ENCODE measurements at places on chromosomes 2 and 18.

- DNase-seq = peak; percentile 8
Measured at GRCh38 chr2:42046819-42047487, 868 bp upstream of the PKDCC start.

- no peak for DNase-seq
Measured at GRCh38 chr18:60506682-60507081, 134.1 kb upstream of the MC4R start.

- no peak for DNase-seq
Measured at GRCh38 chr18:80105369-80106167, 3.5 kb upstream of the ADNP2 start.

DNA sequence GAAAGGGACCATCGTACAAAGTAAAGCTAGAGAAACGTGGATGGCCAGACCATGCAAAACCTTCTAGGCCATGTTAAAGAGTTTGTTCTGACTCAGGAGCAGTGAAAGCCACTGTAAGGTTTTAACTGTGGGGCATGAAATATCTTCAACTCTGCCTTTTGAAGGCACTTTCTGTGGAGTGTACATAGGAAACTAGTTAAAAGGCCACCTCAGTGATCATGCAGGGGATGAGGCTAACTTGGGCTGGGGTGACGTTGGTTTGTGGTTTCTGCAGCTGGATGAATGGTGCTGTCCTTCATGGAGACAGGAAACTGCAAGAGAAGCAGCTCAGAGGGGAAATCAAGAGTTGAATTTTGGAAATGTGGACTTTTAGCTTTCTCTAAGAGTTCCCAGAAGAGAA lies 190.7 kb downstream of the CDCA7 start:
- DNase-seq = no peak

DNA sequence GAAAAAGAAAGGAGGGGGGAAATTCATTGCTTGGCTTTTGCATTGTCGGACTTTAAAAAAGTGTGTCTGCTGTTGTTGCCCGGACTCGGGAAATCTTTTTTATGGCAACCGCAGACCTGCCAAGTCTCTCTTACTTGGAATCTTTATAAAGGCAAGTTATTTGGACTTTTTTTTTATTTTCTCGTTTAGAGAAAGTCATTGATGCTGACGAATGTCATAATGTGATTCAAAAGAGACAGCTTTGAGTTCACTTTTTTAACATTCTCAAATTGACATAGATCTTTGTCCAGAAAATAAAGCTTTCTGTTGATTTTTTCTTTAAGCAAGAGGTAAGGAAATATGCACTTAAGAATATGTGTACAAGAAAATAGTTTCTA lies 651 bp upstream of the ZNF521 start:
- no peak for DNase-seq

- peak; percentile 8 for DNase-seq
Measured at GRCh38 chr2:9002637-9003365, 683 bp downstream of the MBOAT2 start.

- DNase-seq = no peak
Measured at GRCh38 chr2:3112553-3112952, 265.1 kb downstream of the EIPR1 start.

DNA sequence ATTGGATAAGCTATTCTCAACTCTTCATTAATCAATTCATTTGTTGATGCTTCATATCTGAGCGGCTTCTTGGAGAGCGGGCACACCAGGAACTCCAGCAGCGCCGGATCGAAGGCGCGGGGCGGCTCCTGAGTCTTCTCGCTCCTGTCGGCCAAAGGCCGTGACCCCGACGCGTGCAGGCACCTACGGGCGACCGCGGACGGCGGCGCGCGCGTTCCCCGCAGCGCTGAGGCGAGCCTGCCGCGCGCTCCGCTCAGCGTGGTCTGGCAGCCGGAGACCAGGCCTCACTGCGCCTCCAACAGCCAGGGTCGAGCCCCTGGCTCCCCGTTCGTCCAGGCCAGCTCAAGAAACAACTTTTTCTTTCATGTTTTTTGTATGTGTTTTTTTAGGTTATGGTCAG lies 97.5 kb downstream of the ICA1L start:
- DNase-seq = no peak

DNA sequence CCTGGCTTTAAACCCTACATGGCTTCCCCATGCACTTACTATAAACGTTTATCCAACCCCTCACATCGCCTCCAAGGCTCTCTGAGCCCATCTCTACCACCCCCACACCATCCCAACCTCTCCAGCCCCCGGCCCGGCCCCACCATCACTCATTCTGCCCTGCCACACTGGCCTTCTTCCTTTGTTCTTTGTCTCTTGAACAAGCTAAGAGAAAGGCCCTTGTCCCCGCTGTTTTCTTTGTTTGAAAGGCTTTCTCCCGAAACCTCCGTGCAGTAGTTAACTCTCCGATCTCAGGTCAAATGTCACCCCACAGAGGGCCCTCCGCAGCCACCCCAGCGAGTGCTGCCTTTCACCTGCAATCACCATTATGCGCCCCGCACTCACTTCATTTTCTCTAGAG lies 100.4 kb downstream of the AFF3 start:
- no peak for DNase-seq

DNA sequence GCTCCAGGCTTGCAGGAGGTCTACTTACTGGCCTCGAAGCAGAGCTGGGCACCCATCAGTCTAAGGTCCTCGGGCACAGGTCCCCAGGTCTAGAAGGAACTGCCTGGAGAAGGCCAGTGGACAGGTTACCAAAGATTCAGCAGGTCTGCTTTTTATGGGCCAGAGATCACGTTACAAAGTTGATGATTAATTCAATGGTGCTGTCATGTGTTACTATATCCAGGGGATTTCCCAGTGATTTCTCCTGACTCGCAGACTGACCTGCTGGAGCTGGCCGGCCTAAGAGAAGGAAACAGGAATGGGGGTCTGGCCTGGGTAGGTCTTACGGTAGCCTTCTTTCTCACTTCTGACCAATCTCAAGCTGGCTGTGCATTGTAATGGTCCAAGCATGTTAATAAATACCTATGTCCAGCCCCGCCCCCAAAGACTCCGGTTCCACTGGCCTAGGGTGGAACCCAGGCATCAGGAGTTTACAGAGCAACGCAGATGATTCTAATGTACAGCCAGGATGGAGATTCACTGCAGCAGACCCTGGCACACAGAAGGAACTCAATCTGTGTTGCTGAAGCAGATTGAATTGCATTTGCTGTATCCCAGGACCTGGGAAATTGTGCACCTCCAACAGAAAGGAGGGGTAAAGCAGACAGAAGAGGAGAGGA lies at the start of gene NEURL3:
TSS of gene NEURL3 (minus strand) at position 127 of the 659 bp plus-strand sequence. CDS start at position 56, 71 bp downstream.
- DNase-seq = no peak

- no peak for DNase-seq
Measured at GRCh38 chr2:199764273-199764800, 86.7 kb downstream of the FTCDNL1 start.

GRCh38 chr18:32093523-32093922 lies 1.8 kb downstream of the RNF138 start:
- no peak for DNase-seq

DNA sequence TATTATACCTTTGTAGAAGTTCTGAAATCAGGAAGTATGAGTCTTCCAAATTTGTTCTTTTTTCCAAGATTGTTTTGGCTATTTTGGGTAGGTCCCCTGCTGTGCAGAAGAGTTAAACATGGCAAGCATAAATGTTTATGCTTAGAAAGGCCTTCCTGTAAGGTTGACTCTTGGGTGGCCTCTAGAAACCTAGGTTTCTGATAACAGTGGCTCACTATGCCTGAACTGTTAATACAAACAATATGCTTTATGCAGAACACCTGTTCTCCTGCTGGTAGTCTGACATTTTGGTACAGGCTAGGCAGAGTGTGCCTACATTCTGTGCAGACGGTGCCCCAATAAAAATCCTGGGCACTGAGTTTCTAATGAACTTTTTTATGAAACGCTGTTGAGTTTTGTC lies 10.1 kb downstream of the PTPN18 start:
- DNase-seq = no peak

GRCh38 chr2:235672720-235673119 lies 178.9 kb downstream of the AGAP1 start:
- no peak for DNase-seq

GRCh38 chr2:66919286-66919685 lies 477.8 kb upstream of the ETAA1 start:
- no peak for DNase-seq

GRCh38 chr2:99338029-99338585 lies 918 bp downstream of the EIF5B start:
- DNase-seq = no peak

DNA sequence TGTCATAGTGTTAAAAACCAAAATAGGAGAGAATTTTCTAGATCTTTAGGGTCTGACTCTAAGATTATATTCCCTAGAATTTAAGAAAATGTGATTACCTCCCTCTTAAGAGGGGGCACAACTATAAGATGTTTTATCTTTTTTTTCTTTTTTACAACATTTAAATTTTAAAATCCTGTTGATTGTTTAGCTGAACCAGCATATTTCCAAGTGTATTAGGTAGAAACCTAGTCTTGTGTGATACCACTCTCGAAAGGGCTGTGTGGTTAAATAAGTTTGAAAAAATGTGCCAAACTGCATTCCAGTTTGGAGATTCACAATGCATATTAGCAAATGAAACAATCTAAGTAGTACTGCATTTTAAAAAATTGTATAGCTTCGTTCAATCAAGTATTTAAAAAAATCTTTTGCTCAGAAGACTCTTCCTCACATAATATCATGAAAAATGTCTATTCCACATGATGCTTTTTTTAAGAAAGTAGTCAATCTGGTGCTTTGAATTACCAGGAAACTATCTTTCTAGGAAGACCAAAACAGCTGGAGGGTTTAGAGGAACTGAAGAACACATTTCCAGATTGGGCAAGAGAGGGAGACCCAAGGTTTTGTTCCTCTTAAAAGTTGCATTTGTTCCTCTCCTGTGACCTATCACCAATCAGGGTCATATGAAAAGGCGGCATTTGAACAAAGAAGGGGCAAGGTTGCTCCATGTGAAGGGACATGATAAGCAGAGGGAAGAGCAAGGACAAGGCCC lies 98.8 kb downstream of the DPP4 start:
- DNase-seq = no peak

DNA sequence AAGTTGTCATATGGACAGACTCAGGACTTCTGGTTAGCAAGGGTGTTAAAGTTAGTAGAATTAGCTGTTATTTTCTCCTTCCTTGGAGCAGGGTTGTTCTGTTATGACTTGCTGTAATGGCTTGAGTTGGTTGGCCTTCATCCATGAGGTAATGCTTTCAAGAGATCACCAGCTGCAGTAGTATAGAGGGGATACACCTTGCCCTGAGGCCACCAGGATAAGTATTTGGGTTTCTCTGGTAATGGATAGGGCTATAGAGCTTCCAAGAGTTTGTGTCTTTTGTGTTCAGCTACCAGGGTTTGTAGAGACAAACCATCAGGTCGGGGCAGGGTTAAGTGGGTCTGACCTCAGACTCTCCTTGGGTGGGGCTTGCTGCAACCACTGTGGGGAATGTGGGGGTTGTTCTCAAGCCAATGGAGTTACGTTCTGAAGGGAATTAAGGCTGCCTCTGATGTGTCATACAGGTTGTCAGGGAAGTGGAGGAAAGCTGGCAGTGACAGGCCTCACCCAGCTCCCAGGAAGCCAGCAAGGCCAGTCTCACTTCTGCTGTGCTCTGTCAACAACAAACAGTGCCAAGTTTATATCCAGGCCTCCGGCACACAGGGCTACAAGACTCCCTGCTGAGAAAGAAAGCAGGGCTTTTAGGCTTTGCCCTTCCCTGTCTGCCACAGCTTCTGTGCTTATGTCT lies 356.6 kb downstream of the SPAG16 start:
- no peak for DNase-seq

- DNase-seq = no peak
Measured at GRCh38 chr2:64857581-64858471, 131.4 kb upstream of the SLC1A4 start.

DNA sequence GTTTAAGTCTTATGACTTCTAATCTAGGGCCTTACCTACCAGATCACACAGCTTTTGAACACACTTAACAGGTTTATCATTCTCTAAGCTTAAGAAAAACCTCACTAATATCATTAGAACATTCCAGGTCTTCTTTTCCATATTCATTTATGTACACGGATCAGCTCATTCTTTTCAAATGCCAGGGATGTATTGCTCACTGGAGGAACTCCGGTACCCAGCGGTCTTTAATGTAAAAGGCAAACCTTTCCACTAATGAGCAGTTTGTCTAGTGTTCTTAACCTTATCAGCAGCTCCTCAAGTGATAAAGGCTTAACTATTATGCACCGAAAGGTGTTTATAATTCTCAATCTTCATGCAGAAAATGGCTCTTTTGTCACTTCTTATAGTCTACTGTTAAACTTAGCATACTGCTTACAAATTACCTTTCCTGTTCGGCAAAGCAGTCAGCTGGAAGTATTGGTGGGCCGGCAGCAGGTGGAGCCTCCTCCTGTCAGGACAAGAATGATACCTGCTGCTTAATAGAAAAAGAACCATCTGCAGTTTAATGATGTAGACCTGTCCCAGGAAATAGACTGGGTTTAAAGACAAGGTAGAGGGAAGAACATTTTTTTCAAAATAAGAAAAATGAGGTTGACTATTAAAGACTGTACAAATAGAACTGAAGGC lies 142.7 kb downstream of the FIGN start:
- no peak for DNase-seq

DNA sequence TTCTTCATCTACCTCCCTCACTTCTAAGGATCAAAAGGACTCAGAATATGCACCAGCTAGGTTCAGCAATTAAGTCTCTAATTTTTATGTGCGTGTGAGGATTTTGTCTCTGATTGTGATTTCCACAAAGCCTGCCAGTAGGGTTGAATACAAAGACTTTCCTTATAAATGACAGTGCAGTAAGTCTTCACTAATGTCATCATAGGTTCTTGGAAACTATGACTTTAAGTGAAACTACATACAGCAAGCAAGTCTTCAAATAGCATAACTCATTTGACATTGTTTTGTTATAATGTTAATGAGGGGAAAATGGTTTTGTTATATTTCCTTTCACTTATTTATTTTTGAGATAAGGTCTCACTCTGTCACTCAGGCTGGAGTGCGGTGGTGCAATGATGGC lies 526.3 kb upstream of the DCC start:
- DNase-seq = no peak

GRCh38 chr2:9373047-9373446 lies 50.3 kb downstream of the ITGB1BP1 start:
- no peak for DNase-seq

DNA sequence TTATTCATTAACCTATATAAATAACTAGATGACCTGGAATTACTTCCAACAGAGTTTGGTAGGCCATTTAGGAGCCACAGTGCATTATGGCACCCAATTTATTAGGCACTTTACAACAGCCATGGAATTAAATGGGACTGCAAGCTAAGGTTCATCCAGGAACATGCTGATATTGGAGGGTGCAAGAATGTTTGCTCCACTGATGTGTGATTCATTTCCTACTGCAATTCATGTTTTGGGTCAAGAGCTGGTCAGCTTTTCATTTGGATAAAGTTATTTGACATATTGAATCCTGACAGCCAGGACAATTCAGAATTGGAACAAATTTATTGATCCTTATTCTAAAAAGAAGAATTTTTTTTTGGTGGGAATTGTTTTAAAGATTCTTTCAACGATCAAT lies 11.8 kb upstream of the LYPD1 start:
- DNase-seq = no peak

DNA sequence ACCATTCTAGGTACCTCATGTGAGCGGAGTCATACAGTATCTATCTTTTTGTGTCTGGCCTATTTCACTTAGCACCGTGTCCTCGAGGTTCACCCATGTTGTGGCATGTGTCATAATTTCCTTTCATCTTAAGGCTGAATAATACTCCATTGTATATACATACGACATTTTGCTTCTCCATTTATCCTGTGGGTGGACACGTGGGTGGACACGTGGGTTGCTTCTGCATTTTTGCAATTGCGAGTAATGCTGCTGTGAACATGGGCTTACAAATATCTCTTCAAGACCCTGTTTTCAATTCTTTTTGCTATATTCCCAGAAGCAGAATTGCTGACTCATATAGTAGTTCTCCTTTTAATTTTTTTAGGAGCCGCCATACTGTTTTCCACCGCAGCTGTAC lies 243.6 kb upstream of the EPAS1 start:
- no peak for DNase-seq

Measured in stimulated activated CD4-positive, alpha-beta T cell treated with anti-CD3 and anti-CD28 coated beads, Interleukin-2, amount 100 ng/mL, for 24 hours (primary cell).